ENCODE measurements at places on chromosomes 6 and 20. TPM values are rescaled to one million over a fixed set of nuclear protein-coding genes. Genes with fewer than 3 reads are reported as not detected.

Gene RTN4IP1
- 9.6 TPM for total RNA-seq

Gene RGS17
- 60.7 TPM for total RNA-seq

GRCh38 chr6:96704713-96705112, 132.6 kb downstream of the GPR63 start:
- no peak for DNase-seq

GRCh38 chr6:112752305-112752704, 405.2 kb downstream of the RFPL4B start:
- DNase-seq, result no peak

- no peak for DNase-seq
These were observed 295.8 kb downstream of the NRN1 start for GRCh38 chr6:5710936-5711335.

GRCh38 chr6:158037021-158037420, 55.4 kb downstream of the SYNJ2 start:
- no peak for DNase-seq
